ENCODE measurements at places on chromosomes 2 and 18.

- no peak for DNase-seq
Observed at GRCh38 chr2:191941376-191941929, 94.6 kb upstream of the CAVIN2 start.

DNA sequence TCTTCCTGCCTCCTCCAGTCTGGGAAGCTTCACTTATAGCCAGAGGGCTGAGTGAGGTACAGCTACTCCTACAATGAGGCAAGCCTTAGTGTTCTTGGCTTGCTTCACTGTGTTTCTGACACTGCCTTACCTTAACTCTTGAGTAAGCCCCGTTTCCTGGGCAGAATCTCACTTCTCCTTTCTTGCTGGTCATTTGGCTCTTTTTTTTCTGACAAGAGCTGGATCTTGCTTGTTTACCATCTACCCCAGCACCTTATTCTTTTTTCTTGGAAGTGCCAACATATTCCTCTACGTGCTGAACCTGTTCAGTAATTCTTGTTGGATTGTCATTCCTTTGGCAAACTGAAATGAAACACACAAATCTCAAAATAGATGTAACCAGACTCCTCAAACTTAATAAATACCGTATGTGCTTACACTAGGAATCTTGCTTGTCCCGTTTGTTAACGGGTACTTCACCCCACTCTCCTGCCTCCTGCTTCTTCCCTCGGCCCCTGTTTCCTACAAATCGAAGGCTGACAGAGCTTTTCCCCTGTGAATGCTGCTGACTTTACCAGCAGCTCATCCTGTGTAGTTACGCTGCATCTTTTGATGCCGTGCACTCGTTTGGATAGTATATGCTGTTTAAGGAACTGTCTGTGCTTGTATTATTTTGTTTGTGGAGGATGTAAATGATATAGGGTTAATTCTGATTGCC is 132.2 kb downstream of the FMNL2 start:
- DNase-seq, result no peak

DNA sequence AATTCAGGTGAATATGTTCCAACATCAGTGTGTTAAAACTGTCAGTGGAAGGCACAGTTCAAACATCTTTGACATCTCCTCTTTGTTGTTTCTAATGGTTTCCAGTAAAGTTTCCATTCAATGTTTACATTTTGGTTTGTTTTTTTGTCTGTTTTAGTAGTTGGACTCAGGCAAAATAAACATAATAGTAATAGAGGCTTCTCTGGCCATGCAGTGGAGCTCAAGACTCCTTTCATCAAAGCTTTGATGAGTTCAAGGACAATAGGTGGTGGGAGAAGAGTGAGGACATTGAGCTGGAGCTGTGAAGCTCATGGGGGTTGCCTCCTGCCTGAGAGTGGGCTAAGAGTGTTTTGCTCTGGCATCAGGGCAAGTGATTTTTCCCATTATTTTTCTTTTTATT is 1853.7 kb upstream of the CELF4 start:
- DNase-seq, result no peak

DNA sequence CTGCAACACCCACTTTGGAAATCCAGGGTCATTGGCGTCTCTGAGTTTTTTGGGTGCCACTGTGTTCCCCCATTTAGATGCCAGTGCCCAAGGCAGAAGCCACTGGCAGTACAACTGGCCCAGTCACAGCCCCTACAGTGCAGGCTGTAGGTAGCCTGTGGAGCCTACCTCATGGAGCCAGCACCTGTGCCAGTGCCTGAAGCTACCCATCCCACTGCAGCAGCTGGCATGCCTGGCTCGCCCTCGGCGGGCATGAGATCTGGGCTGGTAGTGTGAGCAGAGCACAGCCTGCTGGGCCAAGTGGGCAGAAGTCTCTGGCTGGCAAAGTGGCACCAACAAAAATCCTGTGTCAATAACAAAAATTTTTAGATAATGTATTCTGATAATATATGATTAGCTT is 1111.4 kb upstream of the NXPH2 start:
- no peak for DNase-seq

- no peak for DNase-seq
Observed at GRCh38 chr2:206379266-206379665, 64.1 kb upstream of the ADAM23 start.

DNA sequence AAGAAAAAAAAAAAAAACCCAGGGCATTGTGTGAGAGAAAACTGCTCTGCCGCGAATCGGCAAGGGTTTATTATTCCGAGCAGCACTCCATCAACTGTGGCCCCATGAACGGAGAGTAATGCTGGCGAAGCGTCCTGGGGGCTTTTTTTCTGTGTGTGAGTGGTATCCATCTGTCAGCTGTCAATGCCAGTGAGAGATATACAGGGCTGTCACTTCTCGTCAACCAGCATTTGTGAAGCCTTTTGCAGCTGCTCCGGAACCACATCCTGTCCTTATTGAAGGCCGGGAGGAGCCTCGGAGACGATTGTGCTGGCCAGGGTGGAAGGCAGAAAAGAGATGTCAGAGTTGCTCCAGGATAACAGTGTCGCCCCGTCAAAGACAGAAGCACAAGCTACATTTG is 356.9 kb upstream of the SMIM21 start:
- DNase-seq, result peak; percentile 84

DNA sequence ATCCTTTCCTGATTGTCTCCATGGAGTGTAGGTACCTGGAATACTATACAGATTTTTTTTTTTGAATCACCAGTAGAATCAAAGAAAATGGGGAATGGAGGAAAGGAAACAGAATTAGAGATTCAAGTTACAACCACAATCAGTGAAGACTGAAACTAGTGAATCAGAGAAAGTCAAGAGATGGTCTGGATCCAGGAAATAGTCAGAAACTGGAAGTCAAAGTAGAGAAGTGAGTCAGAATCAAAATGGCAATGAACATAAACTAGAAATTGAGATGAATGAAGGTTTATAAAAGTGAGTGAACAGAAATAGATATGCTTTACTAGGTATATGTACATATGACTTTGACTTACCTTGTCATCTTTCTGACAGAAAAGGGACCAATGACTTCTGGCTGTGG is 579.0 kb downstream of the PLCL1 start:
- no peak for DNase-seq

GRCh38 chr18:11020877-11021414 is 128.4 kb downstream of the PIEZO2 start:
- DNase-seq, result no peak

- no peak for DNase-seq
Observed at GRCh38 chr18:2468051-2468450, 103.3 kb downstream of the METTL4 start.

GRCh38 chr2:81979086-81979485 is 1674.5 kb upstream of the LRRTM1 start:
- no peak for DNase-seq

DNA sequence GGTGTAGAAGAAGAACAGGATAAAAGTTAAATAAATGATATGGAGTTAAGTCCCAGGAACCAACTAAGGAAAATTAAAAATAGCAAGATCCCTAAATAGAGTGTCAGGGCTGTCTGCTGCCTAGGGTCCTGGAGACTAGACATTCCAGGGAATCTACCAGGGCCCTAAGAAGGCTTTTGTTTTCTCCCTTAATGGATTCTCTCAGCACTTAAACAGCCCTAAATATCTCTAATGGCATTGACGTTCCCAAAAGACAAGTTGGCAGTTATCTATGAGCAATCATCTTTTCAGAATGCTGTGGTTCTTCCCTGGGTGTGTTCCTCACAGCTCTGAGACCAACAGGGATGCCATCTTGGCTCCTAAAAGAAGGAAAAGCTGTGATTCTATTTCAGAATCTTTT is 616.3 kb downstream of the EPHA4 start:
- DNase-seq, result no peak

- DNase-seq, result no peak
Observed at GRCh38 chr2:164560902-164561301, 60.4 kb downstream of the GRB14 start.

- DNase-seq, result peak; percentile 54
Observed at GRCh38 chr2:65382776-65383357, 49.5 kb downstream of the SPRED2 start.

GRCh38 chr2:241859436-241860183 is 916 bp upstream of the PDCD1 start:
- peak; percentile 91 for DNase-seq

DNA sequence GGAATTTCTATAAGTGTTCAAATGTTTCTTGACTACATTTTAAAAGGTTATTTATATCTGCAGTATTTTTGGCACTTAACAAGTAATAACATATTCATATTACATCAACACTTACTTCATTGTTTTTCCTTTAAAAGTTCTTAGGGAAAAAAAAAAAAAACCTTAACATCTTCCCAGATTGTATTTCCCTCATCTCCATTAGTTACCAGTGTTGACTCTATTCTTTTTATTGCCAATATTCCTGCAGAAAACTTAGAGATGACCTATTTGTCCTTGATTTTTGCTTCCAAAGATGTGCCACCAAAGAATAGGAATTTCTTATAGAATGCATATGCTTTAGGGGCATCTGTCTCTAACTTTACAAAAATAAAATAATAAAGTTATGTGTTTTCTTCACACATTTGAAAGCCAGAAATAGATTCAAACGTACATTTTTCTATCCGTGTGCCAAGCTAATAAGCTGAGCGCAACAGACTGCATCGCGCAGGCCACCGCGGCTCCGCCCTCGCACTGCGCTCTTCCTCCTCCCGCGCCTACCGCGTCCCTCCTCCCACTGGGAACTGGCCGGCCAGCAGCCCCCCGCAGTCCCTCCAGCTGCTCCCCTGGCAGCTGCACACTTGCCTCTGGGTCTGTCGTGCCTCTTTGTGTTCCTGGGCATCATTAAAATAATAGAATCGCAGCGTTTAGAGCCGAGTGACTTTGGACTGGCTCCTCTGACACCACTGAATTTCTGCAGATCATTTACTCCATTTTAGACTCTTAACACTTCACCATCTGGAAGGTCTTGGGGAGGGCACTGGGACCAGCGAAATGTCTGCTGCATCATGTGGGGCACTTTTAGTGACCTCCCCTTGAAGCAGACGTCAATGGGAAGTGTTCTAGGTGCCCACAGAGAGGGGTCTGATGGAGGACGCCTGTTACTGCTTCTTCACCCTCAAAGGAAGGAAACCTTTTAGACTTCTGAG is 21.2 kb upstream of the NAB1 start:
- no peak for DNase-seq

GRCh38 chr2:150783015-150783414 is 295.5 kb upstream of the RND3 start:
- DNase-seq, result peak; percentile 66

GRCh38 chr2:195471807-195472206 is 185.2 kb upstream of the SLC39A10 start:
- DNase-seq, result no peak

- no peak for DNase-seq
Observed at GRCh38 chr2:205680903-205681302, 1.4 kb upstream of the NRP2 start.

- no peak for DNase-seq
Observed at GRCh38 chr18:36017232-36017631, 44.8 kb downstream of the RMP24 start.

- no peak for DNase-seq
Observed at GRCh38 chr18:58205443-58206160, 161.6 kb downstream of the NEDD4L start.

GRCh38 chr18:66916834-66917233 is 312.9 kb upstream of the CDH19 start:
- no peak for DNase-seq

DNA sequence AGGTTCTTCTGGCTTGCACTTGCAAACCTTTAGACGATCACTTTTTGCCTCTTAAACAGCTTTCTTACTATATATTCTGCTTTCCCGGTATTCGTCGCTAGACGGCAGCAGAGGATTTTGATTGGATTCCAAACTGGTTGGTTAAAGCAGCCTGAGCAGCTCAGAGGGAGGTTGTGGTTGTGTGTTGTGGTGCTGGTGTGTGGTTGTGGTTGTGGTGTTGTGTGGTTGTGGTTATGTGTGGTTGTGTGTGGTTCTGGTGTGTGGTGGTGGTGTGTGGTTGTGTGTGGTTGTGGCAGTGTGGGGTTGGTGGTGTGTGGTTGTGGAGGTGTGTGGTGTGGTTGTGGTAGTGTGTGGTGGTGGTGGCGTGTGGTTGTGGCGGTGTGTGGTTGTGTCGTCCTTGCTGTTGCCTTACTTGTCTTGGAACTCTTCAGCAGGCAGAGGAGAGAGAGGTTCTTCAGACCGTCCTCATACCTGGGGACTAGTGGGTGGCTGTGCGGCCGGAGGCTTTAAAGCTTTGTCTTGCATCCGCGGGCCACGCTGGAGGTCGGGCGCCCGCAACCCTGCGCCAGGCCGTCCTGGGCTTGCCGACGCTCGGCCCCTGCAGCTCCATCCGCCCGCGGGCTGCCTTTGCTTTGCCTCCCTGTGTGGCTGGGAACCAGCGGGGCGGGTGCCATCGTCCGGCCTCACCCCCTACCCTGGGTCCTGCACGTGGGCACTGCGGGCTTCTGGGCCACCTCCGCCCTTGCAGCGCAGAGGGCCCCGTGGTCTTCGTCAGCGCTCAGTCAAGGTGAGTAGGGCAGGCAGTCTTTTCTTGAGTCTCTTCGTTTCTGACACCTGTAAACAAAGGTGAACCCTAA is 190.8 kb downstream of the ARHGAP28 start:
- peak; percentile 26 for DNase-seq

- no peak for DNase-seq
Observed at GRCh38 chr2:127637725-127638252, 8.2 kb upstream of the GPR17 start.

- DNase-seq, result no peak
Observed at GRCh38 chr18:3875376-3875775, 425.4 kb downstream of the TGIF1 start.

- DNase-seq, result no peak
Observed at GRCh38 chr2:39127973-39128372, 7.1 kb upstream of the SOS1 start.

DNA sequence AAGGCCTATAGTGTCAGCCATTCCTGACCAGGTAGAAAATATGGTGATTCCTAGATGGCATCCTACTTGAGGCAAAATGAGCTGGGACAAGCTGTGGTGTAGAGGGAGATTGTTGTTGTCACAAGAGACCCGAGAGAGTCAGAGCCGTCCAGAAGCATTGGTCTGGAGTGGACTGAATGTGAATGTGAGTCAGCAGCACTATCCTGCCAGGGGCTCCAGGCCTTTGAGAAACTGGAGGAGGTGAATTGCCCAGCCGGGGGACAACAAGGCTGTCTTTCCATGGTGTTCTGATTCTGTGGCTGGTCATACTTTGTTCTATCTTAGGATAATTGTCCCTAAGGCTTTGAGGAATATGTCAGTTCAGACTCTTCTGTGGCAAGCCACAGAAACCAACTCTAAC is 29.4 kb upstream of the EIF2AK3 start:
- DNase-seq, result no peak

DNA sequence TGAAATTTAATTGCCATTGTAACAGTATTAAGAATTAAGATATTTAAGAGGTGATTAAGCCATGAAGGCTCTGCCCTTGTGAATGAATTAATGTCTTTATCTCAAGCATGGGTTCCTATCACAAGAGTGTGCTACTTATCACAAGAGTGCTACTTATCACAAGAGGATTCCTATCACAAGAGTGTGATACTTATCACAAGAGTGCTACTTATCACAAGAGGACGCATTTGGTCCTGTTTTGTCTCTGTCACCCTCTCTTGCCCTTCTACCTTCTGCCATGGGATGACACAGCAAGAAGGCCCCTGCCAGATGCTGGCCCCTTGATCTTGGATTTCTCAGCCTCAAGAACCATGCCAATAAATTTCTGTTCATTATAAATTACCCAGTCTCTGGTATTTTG is 13.2 kb upstream of the COL5A2 start:
- no peak for DNase-seq

- DNase-seq, result no peak
Observed at GRCh38 chr18:31077878-31078277, 24.3 kb downstream of the DSC2 start.

GRCh38 chr2:192885569-192886160 is 690.9 kb upstream of the TMEFF2 start:
- no peak for DNase-seq

- no peak for DNase-seq
Observed at GRCh38 chr2:96783388-96783787, 22.7 kb downstream of the CNNM4 start.

GRCh38 chr2:214379227-214379626 is 31.6 kb upstream of the VWC2L start:
- no peak for DNase-seq

Data from spinal cord (tissue), 10 donors.